ENCODE measurements at places on chromosomes 7 and 10. TPM values are rescaled to one million over a fixed set of nuclear protein-coding genes. Genes with fewer than 3 reads are reported as not detected.

DNA sequence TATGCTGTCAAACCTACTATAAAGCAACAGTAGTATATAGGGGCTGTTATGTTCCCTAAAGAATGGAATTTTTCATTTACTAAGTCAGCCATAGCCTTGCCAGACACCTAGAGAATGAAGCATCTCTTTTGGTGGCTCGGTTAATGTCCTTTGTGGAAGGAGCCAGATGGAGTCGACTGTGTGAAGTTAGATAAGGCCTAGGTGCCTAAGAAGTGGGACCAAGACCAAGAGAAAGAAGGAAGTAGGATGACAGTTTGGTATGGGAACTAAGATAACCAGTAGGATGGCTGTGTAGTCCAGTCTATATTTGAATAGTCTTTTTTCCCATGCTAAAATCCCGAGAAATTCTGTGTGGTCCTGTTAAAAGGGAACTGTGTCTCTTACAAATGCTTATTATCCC, 62.2 kb downstream of the REEP3 start:
- peaks cover 11% of the 10 kb centered on the region for H3K4me1 ChIP-seq
- H3K4me3 ChIP-seq = no peak overlapping the region
- H3K27ac ChIP-seq = no peak overlapping the region
- H3K36me3 ChIP-seq = no peaks in the 10 kb centered on the region
- no peaks in the 10 kb centered on the region for H3K27me3 ChIP-seq

- H3K4me1 ChIP-seq = no peaks in the 10 kb centered on the region
- H3K4me3 ChIP-seq = no peak overlapping the region
- no peak for DNase-seq
- no peaks in the 10 kb centered on the region for H3K27me3 ChIP-seq
- H3K36me3 ChIP-seq = no peaks in the 10 kb centered on the region
- no peak overlapping the region for H3K27ac ChIP-seq
Measured at GRCh38 chr10:5743736-5744135, 59.1 kb downstream of the TASOR2 start.

- H3K4me1 ChIP-seq = no peaks in the 10 kb centered on the region
- H3K27ac ChIP-seq = no peak overlapping the region
- no peak for DNase-seq
- H3K27me3 ChIP-seq = no peaks in the 10 kb centered on the region
Measured at GRCh38 chr10:9081253-9081652, 1026.8 kb downstream of the GATA3 start.

- no peak for DNase-seq
- H3K4me1 ChIP-seq = no peaks in the 10 kb centered on the region
- no peak overlapping the region for H3K4me3 ChIP-seq
- no peak overlapping the region for H3K27ac ChIP-seq
Measured at GRCh38 chr7:55474944-55475854, 97.1 kb downstream of the VOPP1 start.

DNA sequence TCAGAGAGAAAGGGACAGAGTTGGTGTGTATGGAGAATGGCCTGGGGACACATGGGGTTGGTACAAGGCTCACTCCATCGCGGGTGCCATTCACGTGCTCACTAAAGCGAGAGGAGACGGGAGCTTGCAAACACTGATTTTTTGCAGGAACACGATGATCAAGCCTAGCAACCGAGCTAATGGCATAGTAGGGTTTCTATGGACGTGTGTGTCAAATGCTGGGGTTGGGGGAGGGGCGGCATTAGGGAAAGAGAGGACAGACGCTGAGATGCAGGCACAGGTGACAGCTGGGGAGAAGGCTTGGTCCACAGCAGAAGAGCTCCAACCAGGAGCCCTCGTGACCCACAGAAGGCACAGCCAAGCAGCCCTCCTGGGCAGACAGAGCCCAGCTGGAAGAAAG, 33.9 kb downstream of the RCC1L start:
- H3K27me3 ChIP-seq = no peaks in the 10 kb centered on the region
- no peaks in the 10 kb centered on the region for H3K4me1 ChIP-seq
- DNase-seq = no peak
- no peak overlapping the region for H3K27ac ChIP-seq
- no peaks in the 10 kb centered on the region for H3K36me3 ChIP-seq
- H3K4me3 ChIP-seq = no peak overlapping the region

- H3K4me3 ChIP-seq = no peak overlapping the region
- H3K4me1 ChIP-seq = no peaks in the 10 kb centered on the region
- no peaks in the 10 kb centered on the region for H3K36me3 ChIP-seq
- no peak overlapping the region for H3K27ac ChIP-seq
- H3K27me3 ChIP-seq = no peaks in the 10 kb centered on the region
Measured at GRCh38 chr7:155255621-155256020, 42.1 kb upstream of the INSIG1 start.

DNA sequence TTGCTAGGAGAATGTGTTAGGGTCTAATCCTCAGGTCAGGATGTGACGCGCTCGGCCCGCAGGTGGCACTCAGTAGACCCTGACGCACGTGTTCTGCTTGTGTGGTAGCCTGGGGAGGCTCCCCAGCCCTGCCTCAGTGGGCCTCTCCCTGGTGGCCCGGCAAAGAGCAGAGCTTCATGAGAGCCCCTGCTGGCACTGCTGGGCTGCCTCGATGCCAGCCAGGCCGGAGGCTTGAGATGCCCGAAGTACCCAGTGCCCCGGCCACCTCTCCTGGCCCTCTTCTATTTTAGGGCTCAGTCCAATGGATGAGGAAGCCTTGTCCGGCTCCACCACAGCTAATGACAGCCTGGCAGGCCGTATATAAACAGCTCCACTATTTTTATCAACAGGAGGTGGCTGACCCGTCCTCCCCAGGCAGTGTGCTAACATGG, 42.0 kb downstream of the PRF1 start:
- no peak for DNase-seq
- no peak overlapping the region for H3K4me3 ChIP-seq
- H3K27me3 ChIP-seq = no peaks in the 10 kb centered on the region
- no peaks in the 10 kb centered on the region for H3K4me1 ChIP-seq
- no peak overlapping the region for H3K27ac ChIP-seq

- no peaks in the 10 kb centered on the region for H3K36me3 ChIP-seq
- no peak overlapping the region for H3K4me3 ChIP-seq
- no peak for DNase-seq
- no peak overlapping the region for H3K27ac ChIP-seq
- no peaks in the 10 kb centered on the region for H3K4me1 ChIP-seq
Measured at GRCh38 chr7:108330227-108330626, 126.0 kb downstream of the NRCAM start.

GRCh38 chr7:142131439-142132185, 20.1 kb downstream of the MGAM2 start:
- no peak for DNase-seq
- H3K27me3 ChIP-seq = no peaks in the 10 kb centered on the region
- H3K4me1 ChIP-seq = no peaks in the 10 kb centered on the region

GRCh38 chr10:72557362-72557761, 68.5 kb downstream of the MICU1 start:
- no peak for DNase-seq
- no peak overlapping the region for H3K27ac ChIP-seq
- H3K36me3 ChIP-seq = no peaks in the 10 kb centered on the region
- no peaks in the 10 kb centered on the region for H3K27me3 ChIP-seq
- no peak overlapping the region for H3K4me3 ChIP-seq

DNA sequence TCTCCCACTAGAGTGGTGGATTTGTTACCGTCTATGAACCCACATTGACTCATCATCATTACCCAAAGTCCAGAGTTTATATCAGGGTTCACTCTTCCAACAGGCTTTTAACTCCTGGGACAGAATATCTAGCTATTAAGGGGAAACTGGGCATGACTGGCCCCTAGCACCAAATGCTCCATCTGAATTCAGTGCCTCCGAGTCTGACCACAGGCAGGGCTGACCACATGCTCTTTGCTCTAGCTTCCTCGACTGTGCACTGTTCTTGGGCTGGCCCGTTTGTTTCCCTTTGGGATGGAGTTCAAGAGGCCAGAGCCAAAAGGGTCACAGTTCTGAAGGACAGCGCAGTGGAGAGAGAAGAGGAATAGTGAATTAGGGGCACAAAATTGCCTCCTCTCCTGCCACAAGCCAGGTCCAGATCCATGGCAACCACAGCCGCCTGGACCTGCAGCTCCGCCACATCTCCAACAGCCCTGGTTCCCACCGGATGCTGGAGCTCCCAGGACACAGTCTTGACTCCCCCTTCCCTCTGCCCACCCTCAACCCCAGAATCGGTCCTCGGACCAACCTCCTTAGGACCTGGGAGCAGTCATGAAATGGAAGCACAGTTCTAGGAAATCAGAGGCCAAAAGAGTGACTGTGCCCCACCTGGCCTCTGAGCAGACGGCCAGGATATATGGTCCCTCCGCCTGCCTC, 16.2 kb downstream of the CAMK2G start:
- H3K4me3 ChIP-seq = no peak overlapping the region
- H3K27me3 ChIP-seq = no peaks in the 10 kb centered on the region
- H3K27ac ChIP-seq = peak overlapping the region; percentile 12

DNA sequence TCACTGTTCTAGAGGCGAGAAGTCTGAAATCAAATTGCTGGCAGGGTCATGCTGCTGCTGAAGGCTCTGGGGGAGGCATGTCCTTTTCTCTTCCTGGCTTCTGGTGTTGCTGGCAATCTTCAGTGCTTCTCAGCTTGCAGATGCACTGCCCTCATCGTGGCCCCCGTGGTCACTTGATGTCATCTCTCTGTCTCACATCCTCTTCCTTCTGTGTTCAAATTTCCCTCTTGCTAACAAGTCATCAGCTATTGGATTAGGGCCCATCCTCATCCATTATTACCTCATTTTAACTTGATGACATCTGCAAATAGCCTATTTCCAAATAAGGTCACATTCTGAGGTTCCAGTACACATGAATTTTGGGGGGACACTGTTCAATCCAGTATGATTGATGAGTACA, 36.6 kb upstream of the SRGN start:
- no peak for DNase-seq
- H3K4me3 ChIP-seq = no peak overlapping the region
- H3K27me3 ChIP-seq = no peaks in the 10 kb centered on the region
- no peaks in the 10 kb centered on the region for H3K4me1 ChIP-seq
- no peak overlapping the region for H3K27ac ChIP-seq
- H3K36me3 ChIP-seq = no peaks in the 10 kb centered on the region

- peak overlapping the region; percentile 90 for H3K4me3 ChIP-seq
- DNase-seq = peak; percentile 50
- H3K4me1 ChIP-seq = peaks cover 11% of the 10 kb centered on the region
- H3K27me3 ChIP-seq = no peaks in the 10 kb centered on the region
Measured at GRCh38 chr10:930625-931325, 730 bp downstream of the LARP4B start.

GRCh38 chr7:945556-946255, 8.8 kb downstream of the ADAP1 start:
- H3K27ac ChIP-seq = peak overlapping the region; percentile 95
- H3K4me3 ChIP-seq = peak overlapping the region; percentile 42
- peaks cover 4% of the 10 kb centered on the region for H3K4me1 ChIP-seq
- peak; percentile 88 for DNase-seq
- no peaks in the 10 kb centered on the region for H3K36me3 ChIP-seq

DNA sequence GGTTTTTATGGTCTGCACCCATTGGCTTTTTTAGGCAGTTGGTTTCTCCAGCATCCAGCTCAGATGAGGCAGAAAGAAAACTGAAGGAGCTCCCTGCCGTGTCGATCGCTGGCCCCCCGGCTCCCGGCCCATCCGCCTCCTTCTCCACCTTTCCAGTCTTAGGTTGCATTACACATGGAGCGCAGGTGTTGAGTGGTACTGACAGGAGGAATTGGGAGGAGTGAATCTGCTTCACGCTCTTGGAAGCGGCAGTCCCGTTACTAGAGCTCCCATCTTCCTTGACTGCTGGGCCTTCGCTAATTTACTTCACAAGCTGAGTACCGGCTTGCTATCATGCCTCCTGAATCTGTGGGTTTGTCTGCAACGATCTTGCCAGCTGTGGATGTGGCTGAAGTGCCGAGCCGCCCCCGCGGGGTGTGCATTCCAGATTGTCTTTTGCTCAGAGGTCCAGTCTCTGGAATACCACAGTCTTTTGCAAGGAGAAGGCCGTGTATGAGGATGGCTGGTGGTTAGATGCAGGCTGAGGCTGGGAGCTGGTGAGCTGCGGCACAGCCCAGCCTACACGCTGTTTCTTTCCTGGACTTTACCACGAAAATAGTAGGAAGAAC, 17.1 kb downstream of the IQCE start:
- no peak for DNase-seq
- no peak overlapping the region for H3K4me3 ChIP-seq
- H3K4me1 ChIP-seq = no peaks in the 10 kb centered on the region
- no peak overlapping the region for H3K27ac ChIP-seq
- no peaks in the 10 kb centered on the region for H3K36me3 ChIP-seq

DNA sequence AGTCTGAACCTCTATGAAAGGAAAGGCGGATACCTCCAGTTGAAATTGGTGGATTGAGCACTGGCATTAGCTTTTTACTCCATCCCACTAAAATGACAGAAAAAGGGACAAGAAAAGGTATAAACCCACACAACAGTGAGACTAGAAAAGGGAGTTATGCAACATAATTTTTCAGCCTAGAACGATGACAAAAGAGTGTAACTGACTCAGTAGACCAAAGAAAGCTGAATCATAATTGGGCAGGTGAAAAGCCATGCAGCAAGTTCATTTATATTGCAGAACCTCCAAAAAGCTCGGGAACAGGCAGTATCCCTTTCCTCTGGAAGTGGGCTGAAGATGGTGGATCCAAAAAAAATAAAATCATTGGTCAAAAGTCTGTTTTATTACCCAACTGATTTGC, 30.5 kb upstream of the ZCCHC24 start:
- H3K36me3 ChIP-seq = no peaks in the 10 kb centered on the region
- no peak overlapping the region for H3K27ac ChIP-seq
- H3K4me1 ChIP-seq = no peaks in the 10 kb centered on the region

- no peaks in the 10 kb centered on the region for H3K4me1 ChIP-seq
- no peaks in the 10 kb centered on the region for H3K27me3 ChIP-seq
- H3K4me3 ChIP-seq = no peak overlapping the region
- no peak overlapping the region for H3K27ac ChIP-seq
- DNase-seq = no peak
- H3K36me3 ChIP-seq = no peaks in the 10 kb centered on the region
Measured at GRCh38 chr10:128286762-128287500, 160.7 kb upstream of the MKI67 start.

GRCh38 chr10:99435986-99436638, 5.7 kb upstream of the GOT1 start:
- H3K4me1 ChIP-seq = no peaks in the 10 kb centered on the region
- no peaks in the 10 kb centered on the region for H3K27me3 ChIP-seq
- no peak for DNase-seq
- H3K36me3 ChIP-seq = no peaks in the 10 kb centered on the region

DNA sequence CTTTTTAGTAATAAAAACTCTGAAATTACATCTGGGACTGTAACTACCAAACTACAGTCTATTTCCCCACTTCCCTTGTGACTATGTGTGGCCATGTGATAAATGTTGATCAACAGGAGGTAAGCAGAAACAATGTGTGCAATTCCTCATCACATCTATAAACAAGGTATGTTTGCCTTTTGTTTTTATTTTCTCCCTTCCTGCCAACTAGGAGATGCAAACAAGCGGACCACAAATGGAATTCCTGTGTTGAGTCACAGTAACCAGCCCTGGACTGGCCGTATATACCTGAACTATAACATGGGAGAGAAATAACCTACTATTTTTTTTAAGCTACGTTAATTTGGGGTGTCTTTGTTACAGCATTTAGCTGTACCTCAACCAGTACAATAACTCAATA, 52.5 kb downstream of the SCRN1 start:
- no peaks in the 10 kb centered on the region for H3K4me1 ChIP-seq
- DNase-seq = no peak
- no peak overlapping the region for H3K4me3 ChIP-seq
- no peaks in the 10 kb centered on the region for H3K36me3 ChIP-seq
- H3K27me3 ChIP-seq = no peaks in the 10 kb centered on the region
- no peak overlapping the region for H3K27ac ChIP-seq

Gene HABP2
- 0.29 TPM for total RNA-seq

Gene MBL2
- not detected for total RNA-seq

Gene AMPH
- total RNA-seq = 31.0 TPM

Gene NODAL
- total RNA-seq = not detected

Gene SFRP5
- total RNA-seq = 0.29 TPM

Gene SUGCT
- total RNA-seq = 4.0 TPM

Gene NKX1-2
- total RNA-seq = 0.73 TPM

Gene VPS41
- total RNA-seq = 40.6 TPM

Gene EEPD1
- 10.5 TPM for total RNA-seq

Gene ORC5
- total RNA-seq = 29.9 TPM

All from breast epithelium (tissue), 4 donors.